ENCODE measurements at places on chromosomes 3 and 15.

GRCh38 chr3:178259703-178260102 is 276.5 kb upstream of the KCNMB2 start:
- no peak for DNase-seq

DNA sequence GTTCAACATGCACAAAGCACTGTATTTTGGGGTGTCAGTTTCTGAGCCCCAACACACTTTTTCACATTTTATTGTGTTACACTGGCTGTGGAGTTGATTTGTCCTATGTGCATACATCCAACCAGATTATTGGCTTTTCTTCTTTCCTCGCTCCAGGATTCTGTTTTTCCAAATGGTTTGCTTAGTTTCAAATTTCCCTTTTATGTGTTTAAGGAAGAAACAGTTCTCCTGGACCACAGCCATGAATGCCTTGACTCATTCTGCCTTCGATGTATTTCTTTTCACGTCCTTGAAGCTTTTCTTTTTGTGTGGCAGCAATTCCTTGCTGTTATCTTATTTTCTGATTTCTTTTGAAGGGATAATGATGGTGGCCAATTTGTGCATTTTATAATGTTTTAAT is 53.8 kb downstream of the CACNA2D3 start:
- no peak for DNase-seq

DNA sequence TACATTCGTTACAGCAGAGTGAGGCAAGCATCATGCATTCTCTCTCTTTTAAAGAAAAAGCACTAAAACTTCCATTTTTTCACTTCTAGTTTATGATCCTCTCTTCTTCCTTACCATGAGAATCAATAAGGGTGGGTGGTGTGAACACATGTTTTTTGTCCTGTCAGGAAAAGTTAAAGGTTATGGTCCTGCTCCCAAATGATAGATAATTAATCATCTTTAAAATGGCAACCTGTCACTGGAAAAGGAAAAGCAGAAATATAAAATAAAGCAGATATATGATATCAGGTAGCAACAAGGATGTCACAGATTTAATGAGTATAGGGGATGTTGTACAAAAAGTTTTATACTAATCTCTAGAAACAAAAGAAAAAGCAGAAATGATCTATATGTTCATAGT is 56.4 kb upstream of the PHLDB2 start:
- no peak for DNase-seq

- DNase-seq = no peak
These were observed 277.8 kb downstream of the RAP2B start for GRCh38 chr3:153439780-153440179.

DNA sequence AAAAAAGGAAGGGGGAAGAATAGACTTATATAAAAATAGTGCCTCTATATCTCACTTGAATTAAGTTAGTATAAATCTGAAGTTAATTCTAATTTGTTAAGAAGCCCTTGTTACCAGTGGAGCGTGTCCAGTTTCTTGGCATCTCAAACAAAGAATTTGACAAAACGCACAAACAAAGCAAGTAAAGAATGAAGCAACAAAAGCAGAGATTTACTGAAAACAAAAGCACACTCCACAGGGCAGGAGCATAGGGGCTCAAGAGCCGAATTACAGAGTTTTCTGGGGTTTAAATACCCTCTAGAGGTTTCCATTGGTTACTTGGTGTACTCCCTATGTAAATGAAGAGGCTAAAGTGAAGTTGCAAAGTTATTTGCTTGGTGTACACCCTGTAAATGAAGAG is 34.0 kb upstream of the GK5 start:
- no peak for DNase-seq

DNA sequence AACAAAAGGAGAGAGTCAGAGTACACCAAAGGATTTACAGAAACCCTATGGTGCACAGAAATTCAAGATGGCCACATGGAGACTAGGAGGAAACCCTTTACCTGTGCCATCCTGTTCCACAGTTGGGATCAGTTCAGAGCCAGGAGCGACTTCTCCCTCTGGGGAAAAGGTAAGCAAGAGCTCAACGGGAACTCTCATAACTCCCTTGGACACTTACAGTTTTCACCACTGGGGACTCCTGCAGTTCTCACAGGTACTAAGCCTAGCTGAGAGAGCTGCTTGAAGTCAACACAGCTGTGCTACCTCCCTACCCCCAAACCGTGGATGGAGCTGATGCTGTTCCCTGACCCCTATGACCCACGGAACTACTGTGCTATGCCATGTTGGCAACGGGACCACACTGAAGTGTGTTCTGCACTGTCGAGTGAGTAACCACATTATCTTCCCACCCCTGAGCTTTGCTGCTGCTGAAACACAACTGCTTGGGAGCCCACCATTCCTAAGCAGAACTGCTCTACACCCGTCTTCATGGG is 606.8 kb downstream of the GBE1 start:
- DNase-seq = no peak

DNA sequence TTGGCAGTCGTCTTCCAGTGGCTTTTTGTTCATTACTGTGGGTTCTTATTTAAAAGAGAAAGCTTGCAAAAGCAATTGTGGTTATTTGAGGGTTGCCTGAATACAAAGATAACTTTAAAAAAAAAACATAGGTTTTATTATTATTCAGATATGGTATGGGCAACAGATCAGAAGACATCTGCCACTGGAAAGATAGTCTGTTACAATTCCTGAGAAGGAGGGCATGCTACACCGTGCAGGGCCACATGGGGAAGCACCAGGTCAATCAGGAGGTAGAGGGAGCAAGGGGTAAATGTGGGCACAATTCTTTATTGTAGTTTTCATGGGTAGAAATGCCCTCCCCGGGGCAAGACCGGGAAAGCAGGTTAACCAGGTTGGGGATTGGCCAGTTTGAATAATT is 46.5 kb downstream of the BBS4 start:
- DNase-seq = no peak

All from stimulated activated CD4-positive, alpha-beta T cell treated with anti-CD3 and anti-CD28 coated beads, Interleukin-15, amount 100 ng/mL, for 1 hour (primary cell).